ENCODE measurements at places on chromosomes 2 and 18.

DNA sequence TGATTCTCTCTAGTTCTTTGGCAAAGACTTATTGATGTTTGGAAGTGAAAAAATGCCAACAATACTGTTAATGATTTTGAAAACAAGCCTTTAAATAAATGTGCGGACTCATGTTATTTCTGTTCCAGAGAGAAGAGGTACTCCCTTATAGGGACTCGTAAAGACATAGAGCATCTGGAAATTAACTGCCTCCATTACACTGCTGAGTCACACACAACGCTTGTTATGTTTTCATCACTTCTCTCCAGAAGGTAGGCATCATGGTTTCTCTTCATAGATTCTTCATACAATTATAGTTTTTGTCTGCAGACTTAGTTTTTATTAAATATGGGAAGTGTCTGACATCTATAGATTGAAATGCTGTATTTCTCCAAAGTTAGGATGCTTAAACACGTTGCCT is 302.5 kb upstream of the EPC2 start:
- no peak for DNase-seq

DNA sequence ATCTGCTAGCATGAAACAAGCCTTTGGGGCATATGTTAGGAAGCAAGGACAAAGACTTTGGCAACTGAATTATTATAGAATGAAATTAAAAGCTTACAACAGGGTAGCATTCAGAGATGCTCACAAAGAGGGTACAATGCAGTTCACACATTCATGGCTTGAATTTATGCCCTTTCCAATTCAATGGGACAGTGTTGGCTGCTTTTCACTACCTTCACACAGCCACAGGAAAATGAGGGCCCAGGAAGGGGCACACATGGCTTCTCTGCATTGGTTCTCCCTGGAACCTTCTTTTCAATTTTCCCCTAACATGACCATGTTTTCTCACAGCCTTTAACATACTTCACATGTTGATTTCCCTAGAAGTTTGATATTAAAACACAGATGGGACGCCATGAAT is 978.1 kb downstream of the TMEM182 start:
- no peak for DNase-seq

- no peak for DNase-seq
These were observed 14.9 kb downstream of the RBMS1 start for GRCh38 chr2:160478660-160479059.

DNA sequence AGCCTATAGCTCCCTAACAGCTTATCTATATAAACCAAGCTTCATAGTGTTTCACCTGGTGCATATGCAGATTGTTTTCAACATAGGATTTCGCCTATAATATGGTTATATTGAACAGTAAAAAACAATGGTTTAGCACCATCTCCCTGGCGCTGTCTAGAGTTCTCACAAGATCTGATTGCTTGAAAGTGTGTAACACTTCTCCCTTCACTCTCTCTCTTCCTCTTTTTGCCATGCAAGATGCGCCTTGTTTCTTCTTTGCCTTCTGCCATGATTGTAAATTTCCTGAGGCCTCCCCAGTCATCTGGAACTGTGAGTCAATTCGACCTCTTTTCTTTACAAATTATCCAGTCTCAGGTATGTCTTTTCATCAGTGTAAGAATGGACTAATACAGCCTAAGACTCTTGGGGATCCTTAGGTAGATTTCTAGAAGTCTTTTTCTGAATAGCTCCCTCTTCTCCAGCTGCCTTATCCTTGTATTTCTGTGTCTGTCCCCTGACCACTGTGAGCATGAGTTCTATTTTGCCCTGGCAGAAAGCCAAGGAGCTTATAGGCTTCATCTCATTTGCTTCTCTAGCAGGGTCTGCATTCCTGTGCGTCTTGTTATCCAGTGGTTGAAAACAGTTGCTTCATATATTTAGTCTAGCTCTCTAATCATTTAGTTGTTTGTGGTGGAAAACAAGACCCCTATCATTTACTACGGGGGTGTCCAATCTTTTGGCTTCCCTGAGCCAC is 401.6 kb downstream of the GPD2 start:
- DNase-seq = no peak

DNA sequence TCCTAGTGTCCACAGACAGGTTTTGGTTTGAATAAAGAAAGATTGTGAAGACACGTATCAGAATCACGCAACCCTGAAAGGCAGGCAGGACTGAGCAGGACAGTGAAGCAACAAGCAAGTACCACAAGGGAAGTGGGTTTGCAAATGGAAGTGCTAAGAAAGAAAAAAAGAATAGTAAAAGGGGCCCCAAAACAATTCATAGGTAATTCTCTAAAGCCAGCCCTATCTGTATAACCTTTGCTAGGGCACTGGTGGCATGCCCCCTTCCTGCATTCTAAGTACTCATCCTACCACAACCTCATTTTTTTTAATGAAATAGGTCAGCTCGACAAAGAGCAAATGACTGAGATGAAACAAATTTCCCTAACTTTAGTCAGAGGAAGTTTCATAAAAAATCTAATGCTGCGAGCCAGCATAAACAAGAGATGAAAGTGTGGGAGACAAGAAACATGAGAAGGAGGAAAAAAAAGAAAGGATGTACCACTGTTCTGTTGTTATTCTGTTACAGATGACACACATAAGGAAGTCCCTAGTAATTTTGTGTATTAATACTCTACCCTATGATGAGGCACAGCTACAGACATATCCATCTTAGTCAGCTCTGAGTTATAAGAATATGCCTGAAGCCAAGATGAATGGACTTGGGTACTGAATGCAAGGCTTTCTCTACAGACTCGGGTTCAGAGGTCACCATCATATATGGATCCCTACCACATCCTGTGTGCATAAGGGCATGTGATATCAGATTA is 32.2 kb downstream of the IKZF2 start:
- DNase-seq = peak; percentile 68

GRCh38 chr2:31331156-31331555 is 83.4 kb downstream of the XDH start:
- no peak for DNase-seq

DNA sequence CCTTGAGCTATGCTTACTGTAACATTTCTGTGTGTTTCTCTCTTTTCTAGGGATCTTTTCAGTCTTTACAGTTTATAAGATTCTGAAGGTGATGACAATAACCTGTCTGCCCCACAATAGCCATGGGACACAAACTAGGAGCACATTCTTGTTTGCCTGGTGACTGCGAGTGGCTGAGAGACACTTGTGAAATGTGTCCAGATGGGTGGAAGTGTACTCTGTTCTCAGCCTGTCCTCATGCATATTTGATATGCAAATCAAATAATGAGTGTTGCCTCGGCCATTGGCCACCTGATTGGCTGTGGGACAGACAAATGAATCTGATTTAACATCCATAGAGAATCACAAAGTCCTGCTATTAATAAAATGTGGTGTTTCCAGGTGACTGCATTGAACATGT is 246.2 kb downstream of the HNMT start:
- DNase-seq = no peak

GRCh38 chr2:232668805-232669444 is 28.2 kb upstream of the GIGYF2 start:
- peak; percentile 44 for DNase-seq

DNA sequence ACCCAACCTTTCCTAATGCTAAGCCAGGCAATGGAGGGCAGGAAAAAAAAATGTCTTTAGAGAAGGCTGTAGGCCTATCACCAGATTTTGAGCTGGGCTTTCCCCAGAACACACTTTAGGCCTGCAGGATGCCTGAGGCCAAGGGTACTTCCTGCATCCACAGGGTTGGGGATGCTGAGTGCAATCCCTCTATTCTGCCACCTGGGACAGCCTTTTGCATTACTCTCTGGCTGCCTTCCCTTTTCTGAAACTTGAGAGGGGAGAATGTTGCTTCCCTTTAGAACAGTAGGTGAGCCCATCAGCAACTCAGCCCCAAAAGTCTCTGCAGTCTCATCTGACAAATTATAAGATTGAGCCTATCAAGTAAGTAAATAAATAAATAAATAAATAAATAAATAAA is 195.2 kb downstream of the SLC8A1 start:
- DNase-seq = no peak

DNA sequence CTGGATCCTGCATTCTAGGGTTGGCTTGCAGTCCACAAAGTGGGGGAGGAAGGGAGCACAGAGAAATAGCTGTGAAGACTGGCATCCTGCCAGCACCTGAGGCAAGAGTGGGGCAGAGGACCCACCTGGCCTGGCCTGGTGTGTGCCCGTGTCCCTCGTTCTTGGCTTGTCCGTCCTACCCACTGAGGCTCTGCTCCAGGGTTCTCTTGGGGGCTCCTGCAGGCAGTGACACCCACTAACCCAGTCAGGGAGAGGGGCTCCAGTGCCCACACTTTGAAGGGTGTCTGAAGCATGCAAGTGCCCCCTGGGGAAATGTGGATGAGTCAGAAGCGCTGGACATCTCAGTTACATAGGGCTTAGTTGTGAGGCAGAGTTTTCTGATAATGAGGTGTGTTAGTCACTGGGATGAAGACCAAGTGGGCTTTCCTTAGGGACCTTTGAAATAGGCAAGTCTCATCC is 79.4 kb downstream of the SLC4A3 start:
- DNase-seq = no peak

DNA sequence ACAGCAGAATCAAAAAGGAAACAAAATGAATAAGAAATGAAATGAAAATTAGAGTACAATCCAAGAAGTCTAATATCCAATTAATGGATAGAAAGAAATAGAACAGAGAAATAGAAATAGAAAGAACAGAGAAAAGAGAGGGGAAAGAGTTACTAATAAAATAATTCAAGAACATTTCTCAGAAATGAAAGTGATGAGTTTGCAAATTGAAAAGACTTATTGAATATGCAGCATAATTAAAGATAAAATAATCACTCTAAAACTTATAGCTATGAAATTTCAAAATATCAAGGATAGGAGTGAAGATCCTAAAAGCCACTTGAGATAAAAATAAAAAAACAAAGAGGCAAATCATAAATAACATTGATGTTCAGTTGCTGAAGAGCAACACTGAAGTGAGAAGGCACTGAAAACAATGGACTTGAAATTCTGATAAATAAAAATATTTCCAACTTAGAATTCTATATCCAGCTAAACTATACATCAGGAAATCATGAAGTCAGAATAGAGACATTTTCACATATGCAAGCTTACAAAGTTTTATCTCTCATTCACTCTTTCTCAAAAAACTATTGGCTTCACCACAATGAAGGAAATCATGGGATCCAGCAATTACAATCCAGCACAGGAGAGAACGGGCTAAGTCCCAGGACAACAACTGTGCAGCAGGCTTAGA is 155.9 kb upstream of the SPATS2L start:
- DNase-seq = no peak

- no peak for DNase-seq
These were observed 13.4 kb downstream of the MEIS1 start for GRCh38 chr2:66448136-66448991.

DNA sequence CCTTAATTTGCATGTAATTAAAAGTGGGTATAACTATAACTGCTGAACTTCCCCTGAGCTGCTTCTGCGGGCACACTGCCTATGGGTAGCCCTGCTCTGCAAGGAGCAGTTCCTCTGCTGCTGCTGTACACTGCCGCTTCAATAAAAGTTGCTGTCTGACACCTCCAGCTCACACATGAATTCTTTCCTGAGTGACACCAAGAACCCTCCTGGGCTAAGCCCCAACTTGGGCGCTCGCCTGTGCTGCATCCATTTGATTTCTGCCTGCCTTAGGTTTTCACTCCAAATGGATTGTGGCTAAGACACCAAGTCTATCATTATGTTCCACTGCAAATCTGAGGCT is 215.7 kb downstream of the ANAPC1 start:
- no peak for DNase-seq

- DNase-seq = peak; percentile 15
These were observed 139.4 kb upstream of the SIX3 start for GRCh38 chr2:44801841-44802776.

GRCh38 chr2:151391436-151391835 is 18.3 kb upstream of the RIF1 start:
- DNase-seq = no peak

- DNase-seq = no peak
These were observed 103.5 kb upstream of the CTAGE1 start for GRCh38 chr18:22521026-22521707.

- DNase-seq = no peak
These were observed 29.2 kb upstream of the PPP4R1 start for GRCh38 chr18:9643549-9643948.

GRCh38 chr18:2848247-2849246 is 1.7 kb downstream of the EMILIN2 start:
- DNase-seq = peak; percentile 74

- peak; percentile 29 for DNase-seq
These were observed 28.4 kb downstream of the ARHGEF4 start for GRCh38 chr2:130864830-130865800.

DNA sequence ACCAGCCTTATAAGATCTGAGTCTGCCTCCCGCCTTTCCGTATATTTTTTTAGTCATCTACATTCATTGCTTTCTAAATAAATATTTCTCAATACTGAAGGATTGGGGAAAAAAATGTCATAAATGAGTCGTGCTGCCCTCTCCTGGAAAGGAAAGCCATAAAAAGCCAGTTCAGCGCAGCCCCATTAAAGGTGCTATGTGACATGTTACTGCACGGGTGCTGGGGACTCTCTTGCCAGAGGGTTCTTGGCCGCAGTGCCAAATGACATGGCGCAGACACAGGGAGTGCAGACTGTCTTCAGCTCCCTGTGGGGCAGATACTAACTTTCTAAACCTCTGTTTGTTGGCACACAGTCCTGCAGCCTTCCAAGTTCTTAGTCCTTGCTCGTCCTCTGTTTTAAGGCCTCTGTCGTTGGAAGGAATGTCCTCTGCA is 53.7 kb upstream of the MAP3K20 start:
- no peak for DNase-seq

DNA sequence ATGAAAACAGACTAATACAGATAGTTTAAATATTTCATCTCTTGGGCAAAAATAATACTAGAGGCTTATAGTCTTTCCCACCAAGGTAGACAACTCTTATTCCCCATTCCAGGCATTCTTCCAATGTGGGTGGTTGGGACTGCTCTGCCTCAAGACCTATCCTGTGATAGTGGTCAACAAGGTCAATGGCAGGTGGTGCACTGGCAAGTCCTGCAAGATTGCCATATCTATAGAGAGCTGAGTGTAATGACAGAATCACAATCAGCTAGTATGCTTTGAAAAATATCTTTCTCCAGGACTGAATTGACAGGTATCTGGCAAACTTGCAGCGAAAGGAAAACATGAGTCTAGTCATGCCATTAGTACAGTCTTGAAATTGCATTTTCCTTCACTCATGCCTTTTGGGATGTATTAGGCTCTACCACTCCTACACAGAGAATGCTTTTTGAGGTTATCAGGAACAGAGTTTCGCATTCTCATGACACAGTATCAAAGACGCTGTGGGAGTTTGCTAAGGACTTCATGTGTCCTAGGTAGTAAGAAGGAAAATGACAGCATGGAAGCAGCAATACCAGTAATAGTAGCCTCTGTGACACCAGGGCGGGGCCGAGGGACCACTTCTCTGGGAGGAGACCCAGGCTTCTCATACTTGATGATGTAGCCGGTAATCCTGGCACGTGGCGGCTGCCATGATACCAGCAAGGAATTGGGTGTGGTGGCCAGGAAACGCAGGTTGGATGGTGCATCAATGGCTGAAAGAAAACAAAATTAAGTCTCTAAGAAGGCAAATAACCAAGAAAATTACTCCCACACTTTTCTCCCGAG is 61.0 kb downstream of the FN1 start:
- no peak for DNase-seq

- DNase-seq = no peak
These were observed 5.1 kb upstream of the CETN1 start for GRCh38 chr18:574865-575645.
